Brain (organoid and tissue), 16 donors: ENCODE measurements at places on chromosomes 7 and 10.

- no peak for DNase-seq
Measured at GRCh38 chr7:11776039-11776438, 56.0 kb downstream of the THSD7A start.

DNA sequence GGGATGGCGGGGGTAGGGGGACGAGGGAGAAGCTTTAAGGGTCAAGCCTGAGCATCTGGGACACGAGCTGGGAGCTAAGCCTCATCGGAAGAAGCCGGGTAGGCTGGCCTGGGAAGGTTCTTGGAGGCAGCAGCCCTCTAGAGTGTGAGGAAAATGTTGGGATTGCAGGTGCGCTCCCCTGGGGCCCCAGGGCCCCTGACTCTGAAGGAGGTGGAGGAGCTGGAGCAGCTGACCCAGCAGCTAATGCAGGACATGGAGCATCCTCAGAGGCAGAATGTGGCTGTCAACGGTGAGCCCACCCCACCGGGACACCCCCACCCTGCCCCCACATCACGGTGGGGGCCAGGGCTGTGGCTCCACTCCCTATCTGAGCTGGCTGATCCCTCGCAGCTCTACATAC lies 6.9 kb downstream of the ZYX start:
- no peak for DNase-seq

- no peak for DNase-seq
Measured at GRCh38 chr10:29772403-29772802, 137.6 kb upstream of the SVIL start.

GRCh38 chr7:129574487-129574886 lies 37.0 kb upstream of the NRF1 start:
- DNase-seq: no peak

DNA sequence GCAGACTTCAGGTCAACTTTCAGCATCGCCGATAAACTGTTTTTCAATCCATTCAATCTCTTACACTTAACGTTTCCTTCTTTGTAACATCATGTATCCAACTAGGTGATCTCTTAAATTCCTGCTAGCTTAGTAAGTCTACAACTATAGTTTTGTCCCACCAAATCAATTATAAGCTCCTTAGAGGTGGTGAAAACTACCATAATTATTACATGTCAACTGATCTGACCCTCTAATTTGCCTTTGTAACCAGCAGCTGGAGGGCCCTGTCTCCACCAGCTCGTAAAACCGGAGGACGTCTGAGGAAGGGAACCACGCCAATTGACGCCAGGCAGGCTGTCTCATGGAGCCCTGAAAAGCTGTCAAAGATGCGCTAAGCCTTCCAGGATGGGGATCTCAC lies 113.4 kb downstream of the ABCC2 start:
- DNase-seq: no peak

DNA sequence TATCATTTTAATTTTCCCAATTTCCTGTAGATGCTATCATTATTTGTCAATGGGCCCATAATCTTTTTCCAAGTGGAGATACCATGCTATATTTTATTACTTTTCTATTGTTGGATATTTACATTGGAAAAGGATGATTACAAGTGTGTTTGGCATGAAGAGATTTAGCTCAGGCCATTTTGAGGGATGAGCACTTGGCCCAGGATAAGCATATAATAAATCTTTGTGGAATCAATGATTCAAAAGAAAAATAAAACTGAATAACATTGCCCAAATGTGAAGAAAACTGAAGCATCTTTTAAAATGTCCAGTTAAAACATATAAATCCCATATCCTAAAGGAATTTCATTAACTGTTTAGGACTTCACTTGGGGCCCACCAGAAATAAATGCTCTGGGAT lies 260.9 kb upstream of the BMPER start:
- no peak for DNase-seq

GRCh38 chr10:26372513-26373354 lies 65.4 kb upstream of the APBB1IP start:
- no peak for DNase-seq
